ENCODE measurements at places on chromosomes 2 and 18.

GRCh38 chr2:188526701-188527100, 235.0 kb downstream of the GULP1 start:
- no peak for DNase-seq

DNA sequence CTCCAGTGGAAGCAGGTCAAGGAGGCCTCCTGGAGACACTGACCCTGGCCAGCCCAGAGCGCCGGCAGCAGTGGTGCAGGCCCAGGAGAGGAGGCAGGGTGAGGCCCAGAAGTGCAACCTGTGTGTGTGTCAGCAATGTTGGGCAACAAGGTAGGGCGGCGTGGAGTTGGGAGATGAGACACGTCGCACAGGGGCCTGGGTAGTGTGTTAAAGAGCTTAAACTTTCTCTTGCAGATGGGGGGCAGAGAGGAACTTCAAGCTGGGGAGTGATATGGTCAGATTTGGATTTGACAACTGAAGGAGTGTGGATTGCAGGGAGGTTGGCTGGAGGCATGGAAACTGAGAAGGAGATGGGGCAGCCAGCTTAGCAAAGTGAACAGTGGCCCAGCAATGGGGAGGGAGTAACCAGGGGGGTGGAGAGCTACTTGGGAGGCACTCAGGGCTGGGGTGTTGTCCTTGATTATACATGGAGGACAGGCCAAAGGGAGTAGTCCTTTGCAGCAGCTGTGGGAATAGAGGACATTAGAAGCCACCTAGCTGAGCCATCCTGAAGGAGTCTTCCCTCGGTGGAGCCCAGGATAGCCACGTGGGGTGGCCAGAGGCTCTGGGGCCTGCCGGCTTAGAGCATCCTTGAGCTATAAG, 278.6 kb upstream of the HS6ST1 start:
- DNase-seq = no peak

GRCh38 chr18:59079264-59079663, 60.4 kb upstream of the SEC11C start:
- DNase-seq = no peak

GRCh38 chr18:6842081-6842480, 112.6 kb downstream of the ARHGAP28 start:
- DNase-seq = no peak

Data from M059J (cell line).